Effector memory CD4-positive, alpha-beta T cell (primary cell): ENCODE measurements at places on chromosomes 16 and 17.

DNA sequence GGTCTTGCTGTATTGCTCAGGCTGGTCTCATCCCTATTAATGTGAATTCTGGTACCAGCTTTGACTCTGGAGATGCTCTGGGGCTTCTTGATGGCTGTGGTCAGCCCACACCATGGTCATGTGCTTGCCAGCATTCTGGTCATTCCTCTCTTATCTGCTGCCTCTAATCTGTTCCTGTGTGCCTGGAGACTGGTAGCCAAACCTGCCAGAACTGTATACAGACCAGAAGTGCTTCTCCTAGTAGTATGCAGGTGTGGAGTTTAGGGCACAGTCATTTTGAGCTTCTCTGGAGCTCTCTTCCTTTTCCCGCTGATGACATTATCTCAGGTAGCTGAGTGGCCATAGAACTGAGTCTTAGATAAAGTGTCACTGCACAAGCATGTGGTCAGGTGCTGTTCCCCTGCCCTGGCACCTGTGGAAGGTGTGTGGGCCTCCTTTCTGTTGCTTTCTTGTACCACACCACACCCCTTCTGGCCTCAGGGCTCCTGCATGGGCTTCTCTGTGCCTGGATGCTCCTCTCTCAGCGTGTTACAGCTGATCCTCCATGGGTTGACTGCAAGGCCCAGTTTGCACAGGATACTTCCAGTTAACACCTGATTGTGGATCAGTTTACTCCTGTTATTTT, 162.7 kb downstream of the SPECC1 start:
- no peaks in the 10 kb centered on the region for H3K36me3 ChIP-seq
- no peak overlapping the region for H3K27ac ChIP-seq
- no peak overlapping the region for H3K4me3 ChIP-seq
- H3K4me1 ChIP-seq: no peaks in the 10 kb centered on the region
- no peaks in the 10 kb centered on the region for H3K27me3 ChIP-seq

- peak overlapping the region; percentile 0 for H3K4me3 ChIP-seq
- H3K36me3 ChIP-seq: peaks cover 63% of the 10 kb centered on the region
- peak overlapping the region; percentile 66 for H3K27ac ChIP-seq
- H3K27me3 ChIP-seq: no peaks in the 10 kb centered on the region
- H3K4me1 ChIP-seq: no peaks in the 10 kb centered on the region
These were observed 8.3 kb downstream of the SRP68 start for GRCh38 chr17:76063875-76064546.

GRCh38 chr16:29770250-29770929, 7.7 kb upstream of the ZG16 start:
- no peak for DNase-seq
- H3K4me1 ChIP-seq: no peaks in the 10 kb centered on the region
- no peaks in the 10 kb centered on the region for H3K36me3 ChIP-seq
- H3K27ac ChIP-seq: no peak overlapping the region
- no peak overlapping the region for H3K4me3 ChIP-seq

GRCh38 chr16:48347980-48348379, 37.2 kb downstream of the SIAH1 start:
- no peaks in the 10 kb centered on the region for H3K27me3 ChIP-seq
- no peak overlapping the region for H3K4me3 ChIP-seq
- no peak overlapping the region for H3K27ac ChIP-seq
- DNase-seq: no peak

DNA sequence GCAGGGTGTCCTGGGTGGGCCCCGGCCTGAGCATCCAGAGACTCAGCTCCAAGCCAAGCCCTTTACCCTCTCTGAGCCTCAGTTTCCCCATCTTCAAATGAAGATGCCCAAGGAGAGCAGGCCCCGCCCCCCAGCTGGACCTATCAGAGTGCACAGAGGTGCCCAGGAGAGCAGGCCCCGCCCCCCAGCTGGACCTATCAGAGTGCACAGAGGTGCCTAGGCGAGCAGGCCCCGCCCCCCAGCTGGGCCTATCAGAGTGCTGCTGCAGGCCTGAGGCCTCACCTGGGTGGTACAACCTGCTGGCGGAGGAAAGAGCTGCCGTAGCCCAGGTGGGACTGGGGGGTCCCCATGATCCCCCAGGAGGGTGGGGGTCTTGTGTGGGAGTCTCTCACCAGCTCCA, 3.4 kb upstream of the SSTR5 start:
- H3K27me3 ChIP-seq: peaks cover 36% of the 10 kb centered on the region
- H3K4me1 ChIP-seq: no peaks in the 10 kb centered on the region
- no peak overlapping the region for H3K4me3 ChIP-seq

DNA sequence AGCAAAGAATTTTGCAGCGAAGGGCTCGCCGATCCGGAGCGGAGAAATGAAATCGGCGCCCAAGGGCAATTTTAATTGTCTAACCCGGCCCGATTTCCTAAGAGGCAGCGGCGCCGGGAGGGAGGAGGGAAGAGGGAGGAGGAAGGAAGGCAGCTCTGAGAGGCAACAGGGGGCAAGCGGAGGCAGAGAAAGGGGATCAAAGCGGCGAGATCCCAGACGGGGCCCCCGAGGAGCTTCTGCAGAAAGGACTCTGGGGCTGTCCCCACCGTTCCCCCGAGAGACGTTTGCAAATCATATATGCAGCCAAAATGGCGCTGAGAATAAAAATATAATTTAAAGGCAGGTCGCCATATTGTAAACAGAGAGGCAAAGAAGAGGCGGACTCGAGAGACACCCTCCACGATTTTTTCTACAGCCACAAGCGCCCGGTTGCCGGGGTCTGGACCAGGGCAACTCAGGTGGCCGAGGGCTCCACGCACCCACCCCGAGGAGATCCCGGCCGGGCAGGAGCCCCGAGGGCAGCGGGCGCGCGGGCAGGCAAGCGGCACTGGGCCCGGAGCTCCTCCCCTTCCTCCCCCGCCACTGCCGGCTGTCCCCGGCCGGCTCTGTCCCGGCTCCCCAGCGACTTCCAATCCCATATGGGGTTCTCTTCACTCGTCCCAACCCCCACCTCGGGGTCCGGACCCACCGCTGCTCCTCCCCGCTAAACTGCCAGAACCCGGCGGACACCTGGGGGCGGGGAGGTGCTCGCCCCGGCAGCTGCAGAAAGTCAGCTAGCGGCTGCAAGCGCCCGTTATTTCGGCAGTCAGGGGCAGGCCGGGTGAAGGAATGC, 1.9 kb downstream of the PHF12 start:
- peak overlapping the region; percentile 86 for H3K27ac ChIP-seq
- H3K4me1 ChIP-seq: peaks cover 27% of the 10 kb centered on the region
- no peak for DNase-seq
- peak overlapping the region; percentile 94 for H3K4me3 ChIP-seq
- no peaks in the 10 kb centered on the region for H3K27me3 ChIP-seq
- H3K36me3 ChIP-seq: no peaks in the 10 kb centered on the region

DNA sequence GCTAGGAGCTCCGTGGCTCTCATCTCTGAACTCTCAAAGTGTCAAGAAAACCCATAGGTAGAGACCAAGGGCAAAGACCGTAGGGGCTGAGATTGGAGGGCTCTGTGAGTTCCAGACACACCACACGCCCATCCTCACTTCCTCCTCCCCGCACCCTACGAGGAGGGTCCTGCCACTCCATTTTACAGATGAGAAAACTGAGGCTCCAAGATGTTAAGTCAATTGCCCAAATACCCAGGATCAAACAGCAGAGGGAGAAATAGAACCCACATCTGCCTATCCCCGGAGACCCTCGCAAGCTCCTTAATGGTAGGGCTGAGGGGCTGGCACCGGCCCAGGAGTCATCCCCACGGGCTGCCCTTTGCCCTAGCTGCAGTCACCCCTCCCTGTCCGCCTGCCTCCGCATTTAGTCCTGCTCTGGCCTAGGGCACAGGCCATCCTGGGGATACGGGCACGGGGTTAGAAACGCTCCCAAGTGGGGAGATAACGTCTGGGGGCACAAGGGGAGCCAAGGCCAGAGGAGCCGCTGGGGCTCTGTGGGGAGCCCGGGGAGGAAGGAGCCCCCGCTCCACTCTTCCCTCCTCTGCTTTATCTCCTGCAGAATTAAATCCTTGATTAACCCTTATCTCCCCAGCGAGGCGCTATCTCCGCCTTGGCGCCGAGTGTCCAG, 54.1 kb upstream of the ZC3H18 start:
- H3K4me3 ChIP-seq: no peak overlapping the region
- DNase-seq: no peak
- peaks cover 11% of the 10 kb centered on the region for H3K36me3 ChIP-seq
- H3K27ac ChIP-seq: no peak overlapping the region
- H3K27me3 ChIP-seq: no peaks in the 10 kb centered on the region

- no peaks in the 10 kb centered on the region for H3K36me3 ChIP-seq
- H3K27me3 ChIP-seq: no peaks in the 10 kb centered on the region
- no peak overlapping the region for H3K4me3 ChIP-seq
- no peaks in the 10 kb centered on the region for H3K4me1 ChIP-seq
These were observed 64.6 kb downstream of the USP32 start for GRCh38 chr17:60327134-60327900.

- H3K4me1 ChIP-seq: no peaks in the 10 kb centered on the region
- no peaks in the 10 kb centered on the region for H3K36me3 ChIP-seq
- no peak for DNase-seq
These were observed 676.7 kb upstream of the SOX9 start for GRCh38 chr17:71444078-71444477.

- no peak for DNase-seq
- peaks cover 49% of the 10 kb centered on the region for H3K4me1 ChIP-seq
- no peaks in the 10 kb centered on the region for H3K27me3 ChIP-seq
- no peak overlapping the region for H3K4me3 ChIP-seq
- peak overlapping the region; percentile 5 for H3K27ac ChIP-seq
- H3K36me3 ChIP-seq: peaks cover 40% of the 10 kb centered on the region
These were observed 20.9 kb downstream of the HAPSTR1 start for GRCh38 chr16:9112166-9112843.

- H3K4me3 ChIP-seq: no peak overlapping the region
- no peaks in the 10 kb centered on the region for H3K27me3 ChIP-seq
- no peaks in the 10 kb centered on the region for H3K4me1 ChIP-seq
- H3K27ac ChIP-seq: no peak overlapping the region
These were observed 126.1 kb upstream of the FOXF1 start for GRCh38 chr16:86384263-86384649.

- no peaks in the 10 kb centered on the region for H3K36me3 ChIP-seq
- no peak for DNase-seq
- H3K27ac ChIP-seq: no peak overlapping the region
- H3K27me3 ChIP-seq: peaks cover 9% of the 10 kb centered on the region
These were observed 230.3 kb downstream of the ENGASE start for GRCh38 chr17:79304884-79305283.

- DNase-seq: no peak
- no peaks in the 10 kb centered on the region for H3K36me3 ChIP-seq
- peak overlapping the region; percentile 89 for H3K27ac ChIP-seq
- H3K4me3 ChIP-seq: no peak overlapping the region
- H3K27me3 ChIP-seq: no peaks in the 10 kb centered on the region
- peaks cover 89% of the 10 kb centered on the region for H3K4me1 ChIP-seq
These were observed 31.3 kb downstream of the KDM8 start for GRCh38 chr16:27234603-27235002.

DNA sequence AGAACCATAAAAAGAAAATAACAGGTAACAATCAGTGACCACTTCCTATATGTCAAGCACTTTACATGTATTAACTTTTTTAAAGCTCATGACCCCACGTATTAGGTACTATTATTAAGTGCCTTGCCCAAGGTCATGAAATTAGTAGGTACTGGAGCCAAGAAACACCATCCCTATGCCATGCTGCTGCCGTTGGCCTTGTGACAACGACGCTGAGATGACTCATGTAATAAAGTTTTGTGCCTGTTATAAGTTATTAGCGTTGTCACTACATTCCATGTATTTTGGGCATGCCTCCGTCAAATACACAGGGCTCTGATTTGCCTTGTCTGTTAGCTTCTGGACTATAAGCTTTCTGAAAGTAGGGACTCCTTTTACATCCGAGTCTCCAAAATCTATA, 1.4 kb downstream of the BBS2 start:
- peaks cover 7% of the 10 kb centered on the region for H3K4me1 ChIP-seq
- H3K4me3 ChIP-seq: no peak overlapping the region
- H3K27me3 ChIP-seq: no peaks in the 10 kb centered on the region
